ENCODE measurements at places on chromosomes 7 and 10.

DNA sequence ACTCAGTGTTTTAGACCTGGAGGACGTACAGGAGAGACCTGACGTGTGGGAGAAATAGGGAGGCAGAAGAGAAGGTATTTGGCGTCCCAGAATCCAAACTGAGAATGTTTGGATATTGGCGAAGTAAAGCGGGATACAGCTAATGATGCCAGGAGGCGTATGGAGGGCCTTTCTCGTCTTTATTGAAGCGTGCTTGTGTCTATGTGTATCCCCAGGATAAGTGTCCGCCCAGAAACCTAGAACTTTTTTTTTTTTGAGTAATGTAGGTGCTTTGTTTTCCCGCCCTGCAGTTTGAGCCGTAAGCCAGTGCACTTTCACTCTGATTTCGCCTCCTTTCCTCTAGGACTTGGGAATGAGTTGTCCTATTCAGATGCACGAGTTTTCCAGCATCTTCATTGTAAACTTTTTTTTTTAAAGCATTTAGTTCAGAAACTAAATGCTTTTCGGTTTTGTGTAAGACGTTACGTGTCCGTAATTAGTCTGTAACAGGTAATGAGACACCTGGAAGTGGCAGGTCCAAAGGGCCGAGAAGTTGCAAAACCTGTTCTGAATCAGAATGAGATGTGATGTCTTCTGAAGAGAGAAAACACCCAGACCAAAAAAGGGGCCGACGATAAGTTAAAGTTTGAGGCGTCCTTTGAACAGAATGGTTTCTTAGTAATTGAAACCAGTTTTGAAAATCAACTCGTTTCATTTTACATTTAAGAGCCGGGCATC is 746 bp downstream of the ARL5B start:
- DNase-seq = no peak

DNA sequence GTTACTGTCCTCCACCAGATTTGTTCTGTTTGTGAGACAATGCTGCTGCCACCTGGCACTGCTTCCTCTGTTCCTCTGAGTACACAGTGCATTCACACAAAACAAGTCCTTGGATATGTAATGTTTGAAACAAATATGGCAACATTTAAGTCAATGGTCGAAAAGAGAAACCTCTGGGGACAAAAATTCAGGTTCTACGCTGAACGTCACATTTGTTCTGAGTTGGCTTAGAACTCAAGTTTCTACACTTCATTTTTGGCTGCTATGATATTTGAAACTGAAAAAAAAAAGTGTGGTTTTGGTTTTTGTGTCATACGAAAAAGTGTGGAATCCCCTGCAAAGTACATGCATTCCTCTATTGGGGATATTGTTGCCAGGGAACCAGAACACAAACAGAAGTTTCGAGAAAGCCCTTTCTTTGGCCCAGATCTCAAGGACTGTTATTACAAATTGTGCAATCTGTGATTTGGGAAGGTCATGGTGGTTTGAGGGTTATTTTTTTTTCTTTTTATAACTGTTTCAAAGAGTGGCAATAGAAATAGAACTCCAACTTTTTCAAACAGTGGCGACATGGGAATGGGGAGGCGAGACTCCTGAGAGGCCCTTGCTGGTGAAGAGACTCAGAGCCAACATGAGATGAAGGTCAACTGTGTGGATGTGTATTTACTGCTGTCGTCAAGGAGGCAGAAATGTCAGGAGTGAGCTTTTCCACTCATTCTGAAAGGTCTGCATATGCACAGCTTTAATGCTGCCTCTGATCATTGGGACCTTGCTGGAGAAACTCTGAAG is 127.5 kb downstream of the CUBN start:
- DNase-seq = no peak

DNA sequence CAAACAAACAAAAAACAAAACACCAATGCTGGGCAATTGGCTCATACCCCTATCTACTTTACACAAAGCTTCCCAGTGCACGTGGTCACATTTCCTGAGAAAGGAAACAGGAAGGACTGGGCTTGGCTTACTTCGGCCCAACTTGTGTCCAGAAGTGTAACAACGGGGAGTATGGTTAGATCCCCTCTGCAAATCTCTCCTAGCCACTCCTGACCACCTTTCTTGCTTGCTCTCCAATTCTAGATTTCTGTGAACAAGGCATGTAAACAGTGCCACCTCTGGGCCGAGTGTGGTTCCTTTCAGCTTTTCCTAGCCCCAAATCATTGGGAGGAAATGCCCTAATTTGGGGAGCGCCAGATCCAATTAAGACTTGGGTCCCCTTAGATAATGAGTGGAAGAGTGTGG is 21.0 kb upstream of the FRAT2 start:
- no peak for DNase-seq

DNA sequence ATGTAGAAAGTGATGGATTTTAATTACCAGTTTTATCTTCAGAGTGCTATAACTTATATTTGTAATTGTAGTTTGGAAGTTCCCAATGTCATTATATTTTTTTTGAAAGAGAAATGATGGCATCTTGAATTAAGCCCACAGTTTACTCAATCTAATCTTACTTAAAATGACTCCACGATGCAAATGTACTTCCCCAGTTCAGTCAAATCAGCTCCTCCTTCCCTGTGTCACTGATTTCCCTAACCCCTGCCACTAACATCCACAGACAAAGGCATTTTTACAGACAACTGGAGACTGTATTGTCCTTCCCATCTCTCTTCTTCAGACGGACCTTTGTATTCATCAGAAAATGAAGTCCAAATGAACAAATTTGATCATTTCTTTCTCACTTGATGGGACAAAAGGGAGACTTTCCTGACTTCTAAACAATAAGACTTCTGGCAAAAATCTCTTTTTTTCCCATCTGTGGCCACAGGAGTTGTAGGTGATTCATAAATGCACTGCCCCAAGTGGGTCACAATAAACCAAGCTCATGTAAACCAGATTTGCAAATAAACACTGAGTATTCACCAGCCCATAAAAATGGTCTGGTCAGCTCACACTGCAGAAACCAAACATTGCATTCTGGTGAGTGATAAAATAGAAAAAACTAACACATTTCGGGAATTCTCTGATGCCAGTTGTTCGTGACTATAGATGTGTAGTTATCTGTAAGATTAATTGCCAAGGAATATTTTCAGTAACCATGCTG is 162.9 kb downstream of the FANK1 start:
- DNase-seq = no peak

DNA sequence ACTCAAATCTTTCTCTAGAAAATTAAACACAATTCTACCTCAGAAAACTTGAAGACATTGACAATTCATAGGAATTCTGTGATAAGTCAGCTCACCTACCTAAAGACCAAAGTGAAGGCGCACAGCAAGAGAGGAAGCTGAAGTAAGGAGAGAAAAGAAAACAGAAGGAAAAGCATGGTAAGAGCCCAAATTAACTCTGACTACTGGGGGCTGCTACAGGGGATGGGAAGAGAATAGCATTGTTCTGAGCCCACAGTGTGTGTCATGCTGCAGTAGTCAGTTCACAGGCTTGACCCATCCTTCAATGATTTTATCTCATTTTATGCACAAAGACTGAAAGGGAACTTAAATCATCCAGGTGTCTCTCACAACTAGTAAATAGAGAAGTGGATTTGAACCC is 111.3 kb downstream of the PTEN start:
- DNase-seq = no peak

GRCh38 chr7:156918635-156919034 is 25.7 kb upstream of the LMBR1 start:
- no peak for DNase-seq

GRCh38 chr10:75342397-75342796 is 59.2 kb downstream of the ZNF503 start:
- no peak for DNase-seq

GRCh38 chr7:75639886-75640190 is 98.9 kb downstream of the HIP1 start:
- no peak for DNase-seq

- DNase-seq = no peak
Measured at GRCh38 chr7:102432442-102433218, 745 bp upstream of the ORAI2 start.

- DNase-seq = no peak
Measured at GRCh38 chr10:1157615-1157933, 101.4 kb downstream of the WDR37 start.

DNA sequence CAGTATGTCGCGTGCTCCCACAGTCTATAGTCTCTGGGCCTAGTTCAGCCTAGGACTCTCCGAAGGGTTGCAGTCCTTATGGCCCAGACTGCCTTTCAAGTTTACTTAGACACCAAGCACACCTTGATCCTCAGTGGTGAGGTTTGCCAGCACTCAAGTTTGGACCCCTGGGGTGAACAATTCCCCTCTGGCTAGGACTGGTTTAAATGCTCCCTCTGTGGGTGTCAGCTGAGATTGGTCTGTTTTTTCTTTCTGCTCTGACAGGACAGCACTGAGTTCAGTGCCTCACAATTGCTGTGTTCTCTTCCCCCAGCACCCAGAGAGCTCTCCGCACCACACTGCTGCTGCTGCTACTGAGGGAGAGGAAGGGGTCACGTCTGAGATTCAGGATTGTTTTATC is 31.9 kb upstream of the AGR3 start:
- no peak for DNase-seq

DNA sequence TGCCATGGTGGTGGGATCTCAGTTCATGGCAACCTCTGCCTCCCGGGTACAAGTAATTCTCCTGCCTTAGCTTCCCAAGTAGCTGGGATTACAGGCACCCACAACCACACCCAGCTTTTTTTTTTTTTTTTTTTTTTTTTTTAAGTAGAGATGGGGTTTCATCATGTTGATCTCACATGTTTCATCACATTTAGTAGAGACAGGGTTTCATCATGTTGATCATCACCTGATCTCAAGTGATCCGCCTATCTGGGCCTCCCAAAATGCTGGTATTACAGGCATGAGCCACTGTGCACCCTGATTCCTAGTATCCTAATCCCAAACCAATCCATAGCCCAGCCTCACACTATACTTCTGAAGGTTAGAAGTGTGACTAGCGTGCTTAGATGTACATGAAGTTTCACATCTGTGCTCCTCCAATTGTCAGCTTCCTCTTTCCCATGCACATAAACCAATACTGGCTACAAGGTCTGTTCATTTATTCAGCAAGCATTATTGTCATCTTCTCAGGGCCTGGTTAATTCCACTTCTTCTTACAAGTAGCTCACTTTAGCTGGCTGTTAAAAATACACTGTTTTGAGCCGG is 6.8 kb upstream of the NAT16 start:
- no peak for DNase-seq

DNA sequence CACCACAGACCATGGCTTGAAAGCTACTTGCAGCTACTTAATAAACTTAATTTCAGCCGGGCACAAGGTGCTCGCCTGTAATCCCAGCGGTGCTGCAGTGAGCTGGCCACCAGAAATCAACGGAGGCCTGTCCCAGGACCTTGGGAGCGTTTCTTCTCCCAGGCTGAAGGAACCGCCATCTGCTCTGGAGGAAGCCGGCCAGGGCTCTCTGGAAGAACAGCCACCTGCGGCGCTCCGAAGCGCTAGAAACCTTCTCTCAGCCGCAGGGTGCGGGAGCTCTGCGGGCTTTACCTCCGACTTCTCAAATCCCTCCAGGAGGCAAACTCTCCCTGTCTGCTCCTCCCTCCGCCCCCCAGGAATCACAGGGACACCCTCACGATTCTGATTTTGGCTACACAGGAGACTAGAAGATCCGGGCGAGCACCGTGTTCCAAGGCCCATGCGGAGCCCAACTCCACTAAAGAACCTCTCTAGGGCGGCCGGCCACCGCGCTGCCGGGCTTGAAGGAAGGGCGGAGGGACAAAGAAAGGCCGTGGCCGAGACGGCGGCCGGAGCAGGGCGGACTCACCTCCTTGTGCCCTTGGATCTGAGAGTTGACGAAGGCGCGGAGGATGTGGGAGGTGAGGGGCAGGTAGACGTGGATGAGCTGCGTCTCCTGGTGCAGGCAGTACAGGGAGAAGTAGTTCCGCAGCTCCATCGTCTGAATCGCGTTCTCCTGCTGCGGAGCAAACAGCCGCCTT is 14.4 kb downstream of the NUDT1 start:
- no peak for DNase-seq

DNA sequence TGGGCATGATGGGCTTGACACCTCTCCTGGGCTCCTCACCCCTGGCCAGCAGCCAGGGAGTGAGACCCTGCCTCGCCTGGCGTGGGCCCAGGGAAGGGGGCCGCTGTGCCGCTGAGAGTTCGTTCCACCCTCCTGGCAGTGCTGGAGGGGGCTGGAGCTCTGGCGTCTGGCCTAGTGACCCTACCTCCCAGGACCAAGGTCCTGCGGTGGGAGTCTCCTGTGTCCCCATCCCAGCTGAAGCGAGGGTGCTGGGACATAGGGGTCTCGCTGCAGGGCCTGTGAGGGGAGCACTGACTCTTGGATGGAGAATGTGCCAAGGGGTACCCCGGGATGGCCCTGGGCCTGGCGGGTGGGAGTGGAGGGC is 1.2 kb downstream of the GTF2IRD1 start:
- no peak for DNase-seq

- no peak for DNase-seq
Measured at GRCh38 chr7:131302876-131303707, 24.6 kb upstream of the MKLN1 start.
